ENCODE measurements at places on chromosomes 3 and 15. TPM values are rescaled to one million over a fixed set of nuclear protein-coding genes. Genes with fewer than 3 reads are reported as not detected.

RBPMS2 gene
- total RNA-seq = not detected

FETUB gene
- not detected for total RNA-seq

A4GNT gene
- not detected for total RNA-seq

GOLGA8J gene
- not detected for total RNA-seq

RPL39L gene
- total RNA-seq = 23.4 TPM

GCHFR gene
- total RNA-seq = 13.8 TPM

GAP43 gene
- not detected for total RNA-seq

All from bronchial epithelial cell (primary cell).